ENCODE measurements at places on chromosomes 12 and 14.
A peak's percentile ranks its signal among the peaks of the same experiment; 100 is the strongest.

- H3K36me3 ChIP-seq, result no peaks in the 10 kb centered on the region
- H3K4me1 ChIP-seq, result peaks cover 30% of the 10 kb centered on the region
- no peak for DNase-seq
- no peak overlapping the region for H3K4me3 ChIP-seq
- H3K27me3 ChIP-seq, result no peaks in the 10 kb centered on the region
- H3K27ac ChIP-seq, result no peak overlapping the region
These were observed 112.8 kb downstream of the EGLN3 start for GRCh38 chr14:33837943-33838683.

DNA sequence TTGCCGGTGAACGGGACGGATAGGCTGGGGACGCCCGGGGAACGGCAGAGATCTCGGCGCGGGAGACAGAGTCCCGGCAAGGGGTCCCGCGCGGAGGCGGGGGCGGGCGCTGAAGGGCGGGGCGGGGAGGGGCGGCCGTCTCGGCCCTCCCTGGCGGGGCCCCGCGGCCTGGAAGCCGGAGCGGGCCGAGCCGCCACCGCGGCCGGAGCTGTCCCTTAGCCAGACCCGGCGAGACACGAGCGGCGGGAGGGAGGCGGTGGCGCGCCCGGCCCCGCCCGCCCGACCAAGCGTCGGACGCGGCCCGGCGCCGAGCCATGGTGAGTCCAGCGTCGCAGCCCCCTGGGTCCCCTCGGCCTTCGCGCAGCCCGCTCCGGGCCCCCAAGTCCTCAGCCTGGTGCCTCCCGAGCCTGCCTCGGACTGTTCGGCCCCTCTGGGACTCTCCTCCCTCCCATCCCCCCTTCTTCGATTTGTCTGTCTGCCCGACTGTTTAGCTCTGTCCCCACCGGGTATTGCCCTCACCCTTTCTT lies at the start of gene ARHGEF40:
Gene ARHGEF40 (plus strand): TSS at position 222 of the 527 bp plus-strand sequence. CDS start 93 bp downstream, at position 315.
- H3K27ac ChIP-seq, result no peak within 1 kb of the TSS
- no peak for DNase-seq
- peak within 1 kb of the TSS; percentile 64 for H3K4me3 ChIP-seq

DNA sequence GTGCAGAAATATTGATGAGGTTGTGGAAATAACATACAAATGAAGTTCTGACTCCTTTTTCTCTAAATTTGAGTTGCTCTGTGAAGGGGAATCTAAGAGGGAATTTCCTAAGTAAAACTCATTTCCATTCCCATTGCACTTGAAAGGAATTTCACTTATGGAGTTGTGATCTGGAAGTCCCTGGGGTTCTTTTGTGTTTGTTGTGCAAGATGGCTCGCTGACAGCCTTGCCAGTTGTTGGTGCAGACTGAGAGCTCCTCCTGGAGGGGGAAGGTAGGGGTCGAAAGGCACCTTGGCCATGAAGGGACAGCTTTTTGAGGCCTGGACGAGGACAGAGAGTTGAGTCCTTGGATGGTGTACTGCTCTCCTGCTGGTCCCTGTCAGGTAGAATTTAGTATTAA lies 72.0 kb downstream of the C12orf56 start:
- H3K36me3 ChIP-seq, result no peaks in the 10 kb centered on the region
- H3K27me3 ChIP-seq, result no peaks in the 10 kb centered on the region
- no peaks in the 10 kb centered on the region for H3K4me1 ChIP-seq
- H3K4me3 ChIP-seq, result no peak overlapping the region

- DNase-seq, result no peak
- no peak overlapping the region for H3K27ac ChIP-seq
- no peaks in the 10 kb centered on the region for H3K4me1 ChIP-seq
- no peaks in the 10 kb centered on the region for H3K36me3 ChIP-seq
- H3K27me3 ChIP-seq, result peaks cover 97% of the 10 kb centered on the region
These were observed 143.4 kb downstream of the KIF26A start for GRCh38 chr14:104281768-104282301.

DNA sequence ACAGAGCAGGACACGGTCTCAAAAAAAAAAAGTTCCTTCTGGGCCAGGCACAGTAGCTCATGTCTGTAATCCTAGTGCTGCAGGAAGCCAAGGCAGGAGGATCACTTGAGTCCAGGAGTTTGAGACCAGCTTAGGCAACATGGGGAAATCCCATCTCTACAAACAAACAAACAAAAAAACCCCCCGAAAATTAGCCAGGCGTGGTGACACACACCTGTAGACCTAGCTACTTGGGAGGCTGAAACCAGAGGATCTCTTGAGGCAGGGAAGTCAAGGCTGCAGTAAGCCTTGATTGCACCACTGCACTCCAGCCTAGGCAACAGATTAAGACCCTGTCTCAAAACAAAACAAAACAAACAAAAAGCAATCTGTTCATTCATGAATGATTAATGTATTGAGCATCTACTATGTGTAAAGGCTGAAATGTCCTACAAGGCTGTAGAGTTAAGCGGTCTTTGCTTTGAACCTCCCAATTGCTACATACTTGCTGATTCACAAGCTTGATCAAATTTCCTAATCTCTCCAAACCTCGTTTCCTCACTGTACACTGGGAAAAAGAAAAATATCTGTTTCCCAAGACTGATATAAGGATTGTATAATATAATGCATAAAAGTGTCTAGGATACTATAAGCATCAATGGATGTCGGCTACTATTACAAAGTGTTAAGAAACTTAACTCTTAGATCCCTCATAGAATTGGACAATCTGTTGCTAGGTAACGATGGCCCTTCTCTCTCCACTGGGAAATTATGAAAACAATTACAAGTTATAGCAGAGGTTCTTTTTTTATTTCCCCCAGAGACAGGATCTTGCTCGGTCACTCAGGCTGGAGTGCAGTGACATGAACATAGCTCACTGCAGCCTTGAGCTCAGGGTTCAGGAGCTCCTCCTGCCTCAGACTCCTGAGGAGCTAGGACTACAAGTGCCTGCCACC lies 7.9 kb upstream of the RILPL2 start:
- no peak for DNase-seq
- peak overlapping the region; percentile 75 for H3K27ac ChIP-seq
- peaks cover 40% of the 10 kb centered on the region for H3K4me1 ChIP-seq

GRCh38 chr12:121158085-121158484 lies 25.4 kb downstream of the P2RX7 start:
- H3K4me1 ChIP-seq, result no peaks in the 10 kb centered on the region
- H3K27ac ChIP-seq, result no peak overlapping the region
- H3K27me3 ChIP-seq, result no peaks in the 10 kb centered on the region
- no peaks in the 10 kb centered on the region for H3K36me3 ChIP-seq

DNA sequence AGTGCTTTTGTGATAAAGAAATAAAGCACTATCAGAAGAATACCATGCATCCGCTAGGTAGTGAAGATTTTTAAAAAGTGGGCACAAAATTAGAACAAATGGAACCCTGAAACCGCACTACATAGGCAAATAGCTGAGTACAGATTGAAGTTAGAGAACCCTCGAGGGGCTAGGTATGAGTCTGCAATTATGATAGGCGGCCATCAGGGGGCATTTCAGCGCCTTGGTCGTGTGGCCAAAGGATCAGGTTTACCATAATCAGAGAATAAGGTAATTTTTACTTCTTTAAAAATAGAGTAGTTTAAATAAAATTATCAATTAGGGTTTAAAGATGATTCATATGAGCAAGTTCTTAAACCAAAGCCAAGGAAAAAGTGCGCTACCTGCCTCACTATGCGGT lies 129.8 kb downstream of the TMX1 start:
- H3K4me3 ChIP-seq, result no peak overlapping the region
- H3K27ac ChIP-seq, result no peak overlapping the region
- DNase-seq, result no peak
- H3K36me3 ChIP-seq, result no peaks in the 10 kb centered on the region
- H3K4me1 ChIP-seq, result no peaks in the 10 kb centered on the region

GRCh38 chr12:27627123-27627852 lies 69.0 kb upstream of the REP15 start:
- H3K4me3 ChIP-seq, result no peak overlapping the region
- no peaks in the 10 kb centered on the region for H3K27me3 ChIP-seq
- peak overlapping the region; percentile 42 for H3K27ac ChIP-seq
- no peak for DNase-seq

GRCh38 chr12:122064025-122064777 lies 14.4 kb upstream of the MLXIP start:
- peak overlapping the region; percentile 88 for H3K27ac ChIP-seq
- peak overlapping the region; percentile 59 for H3K4me3 ChIP-seq
- no peaks in the 10 kb centered on the region for H3K36me3 ChIP-seq
- no peaks in the 10 kb centered on the region for H3K27me3 ChIP-seq

DNA sequence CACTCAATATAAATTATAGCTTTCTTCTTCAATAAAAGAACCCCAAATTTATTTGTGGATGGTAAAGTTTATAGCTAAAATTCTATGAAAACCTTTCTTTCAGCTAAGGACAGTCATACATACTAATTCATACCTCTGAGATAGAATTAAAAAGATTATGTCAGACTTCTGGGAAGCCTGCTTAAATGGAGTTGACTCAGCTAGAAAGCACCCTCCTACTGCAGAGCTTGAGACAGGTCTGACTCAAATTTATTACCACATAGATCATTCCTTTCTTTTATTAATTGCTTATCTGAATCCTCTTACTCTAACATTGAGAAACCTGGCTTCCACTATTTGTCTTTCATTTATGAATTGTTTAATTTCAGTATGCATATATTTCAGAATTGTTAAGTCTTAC lies 1007.0 kb upstream of the LRFN5 start:
- no peaks in the 10 kb centered on the region for H3K4me1 ChIP-seq
- no peaks in the 10 kb centered on the region for H3K27me3 ChIP-seq
- DNase-seq, result no peak
- no peaks in the 10 kb centered on the region for H3K36me3 ChIP-seq
- H3K27ac ChIP-seq, result no peak overlapping the region
- no peak overlapping the region for H3K4me3 ChIP-seq

DNA sequence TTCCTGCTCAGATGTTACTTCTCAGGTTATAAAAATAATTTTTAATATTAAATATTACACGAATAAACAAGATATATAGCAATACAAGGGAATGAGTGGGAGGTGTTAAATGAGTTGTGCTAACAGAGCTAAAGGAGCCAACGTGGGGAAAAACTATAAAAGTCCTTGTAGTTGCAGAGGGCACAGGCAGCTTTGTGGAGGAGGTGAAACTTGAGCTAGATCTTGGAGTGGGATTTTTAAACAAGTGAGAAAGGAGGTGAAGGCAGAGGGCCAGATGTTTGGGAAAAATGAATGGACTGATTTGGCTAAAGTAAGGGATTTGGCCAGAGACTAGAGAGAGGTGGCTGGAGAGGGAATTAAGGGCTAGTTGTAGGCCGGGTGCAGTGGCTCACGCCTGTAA lies 5.2 kb upstream of the FKBP11 start:
- H3K36me3 ChIP-seq, result peaks cover 32% of the 10 kb centered on the region
- no peak for DNase-seq
- H3K27me3 ChIP-seq, result no peaks in the 10 kb centered on the region
- H3K4me3 ChIP-seq, result no peak overlapping the region
- H3K4me1 ChIP-seq, result no peaks in the 10 kb centered on the region

DNA sequence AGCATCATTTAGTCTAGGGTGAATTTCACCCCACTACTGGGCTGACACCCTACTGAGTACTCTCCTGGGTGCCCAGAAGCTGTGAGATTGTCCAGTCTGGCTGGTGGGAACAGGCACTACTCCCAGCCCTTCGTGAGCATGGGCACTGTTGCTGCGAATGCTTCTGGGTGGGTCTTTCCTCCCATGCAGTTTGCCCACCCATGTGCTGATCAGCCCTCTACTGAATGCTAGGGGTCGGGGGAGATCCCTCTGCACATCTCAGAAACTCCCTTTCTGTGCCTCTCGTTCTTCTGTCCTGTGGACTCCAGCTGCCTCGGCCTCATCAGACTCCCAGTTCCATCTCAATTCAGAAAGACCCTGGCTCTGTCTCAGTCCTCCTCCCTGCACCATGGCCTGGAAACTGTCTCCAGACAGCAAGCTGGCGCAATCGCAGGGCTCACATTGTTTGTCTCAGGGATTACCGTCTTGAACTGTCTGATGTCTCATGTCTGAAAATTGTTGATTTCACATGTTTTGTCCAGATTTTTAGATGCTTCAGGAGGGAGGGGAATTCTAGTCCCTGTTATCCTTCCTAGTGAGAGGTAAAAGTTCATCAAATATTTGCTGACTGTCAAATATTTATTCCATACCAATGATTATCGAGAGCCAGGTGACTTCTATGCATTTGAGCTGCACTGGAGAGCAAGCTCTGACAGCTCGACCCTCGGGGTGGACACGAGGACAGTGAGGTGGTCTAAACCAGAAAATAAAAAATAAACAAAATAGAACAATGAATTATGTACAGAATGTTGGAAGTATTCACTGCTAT lies 316.6 kb upstream of the RTL1 start:
- H3K27ac ChIP-seq, result no peak overlapping the region
- H3K27me3 ChIP-seq, result no peaks in the 10 kb centered on the region
- H3K36me3 ChIP-seq, result no peaks in the 10 kb centered on the region
- no peaks in the 10 kb centered on the region for H3K4me1 ChIP-seq

Data from PC-9 (cell line).